ENCODE measurements at places on chromosomes 6 and 20.

GRCh38 chr6:125789576-125790357 lies 993 bp upstream of the NCOA7 start:
- no peak for DNase-seq

GRCh38 chr6:137363805-137364138 lies 130.4 kb downstream of the OLIG3 start:
- no peak for DNase-seq

DNA sequence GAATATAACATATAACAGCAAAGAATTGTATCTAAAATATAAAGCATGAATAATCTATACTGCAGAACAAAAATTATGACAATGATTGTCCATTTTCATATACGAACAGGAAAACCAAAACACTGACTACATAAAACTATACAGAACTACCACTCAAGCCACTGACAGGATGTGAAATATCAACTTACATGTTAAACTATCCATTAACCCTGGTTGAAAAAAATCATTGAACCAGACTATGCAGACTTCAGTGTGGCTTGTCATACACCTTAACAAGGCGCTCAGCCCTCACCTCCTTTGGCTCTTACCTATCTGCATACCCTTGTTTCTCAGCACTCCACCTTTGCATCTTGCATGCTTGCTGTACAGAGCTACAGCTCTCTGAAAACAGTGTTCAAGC lies 34.9 kb downstream of the ASCC3 start:
- no peak for DNase-seq

GRCh38 chr6:78864957-78865356 lies 2.4 kb upstream of the IRAK1BP1 start:
- no peak for DNase-seq

GRCh38 chr6:152259234-152259633 lies 377.9 kb downstream of the SYNE1 start:
- no peak for DNase-seq

DNA sequence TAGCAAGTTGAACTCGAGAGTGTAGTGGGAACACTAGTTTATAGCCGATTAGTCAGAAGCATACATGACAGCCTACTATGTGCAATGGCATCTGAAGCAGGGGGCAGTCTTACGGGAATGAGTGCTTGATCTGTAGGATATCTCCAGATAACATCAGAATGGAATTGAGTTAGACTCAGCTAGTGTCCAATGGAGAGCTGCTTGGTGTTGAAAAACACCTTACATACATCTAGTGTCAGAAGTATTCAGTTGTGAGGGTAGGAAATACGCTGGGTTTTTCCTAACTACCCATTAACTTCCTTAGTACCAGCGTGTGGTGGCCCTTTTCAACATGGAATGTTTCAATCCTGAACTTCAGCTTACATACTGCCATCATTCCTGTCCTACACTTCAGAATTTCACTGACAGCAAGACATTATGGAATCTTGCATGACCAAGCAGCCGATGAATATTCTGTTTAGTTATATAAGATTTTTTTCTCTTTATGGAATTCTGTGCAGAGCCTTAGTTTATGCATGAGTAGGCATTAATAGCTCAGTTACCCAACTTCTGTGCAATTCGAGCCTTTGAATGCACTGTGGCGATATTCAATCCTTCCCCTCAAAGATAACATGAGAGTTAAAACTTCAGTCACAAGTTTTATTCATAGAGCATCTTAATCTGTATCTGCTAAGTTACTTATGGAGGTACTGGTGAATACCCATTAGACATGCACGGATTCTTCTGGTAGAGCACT lies 218.6 kb upstream of the MOCS1 start:
- DNase-seq = no peak

DNA sequence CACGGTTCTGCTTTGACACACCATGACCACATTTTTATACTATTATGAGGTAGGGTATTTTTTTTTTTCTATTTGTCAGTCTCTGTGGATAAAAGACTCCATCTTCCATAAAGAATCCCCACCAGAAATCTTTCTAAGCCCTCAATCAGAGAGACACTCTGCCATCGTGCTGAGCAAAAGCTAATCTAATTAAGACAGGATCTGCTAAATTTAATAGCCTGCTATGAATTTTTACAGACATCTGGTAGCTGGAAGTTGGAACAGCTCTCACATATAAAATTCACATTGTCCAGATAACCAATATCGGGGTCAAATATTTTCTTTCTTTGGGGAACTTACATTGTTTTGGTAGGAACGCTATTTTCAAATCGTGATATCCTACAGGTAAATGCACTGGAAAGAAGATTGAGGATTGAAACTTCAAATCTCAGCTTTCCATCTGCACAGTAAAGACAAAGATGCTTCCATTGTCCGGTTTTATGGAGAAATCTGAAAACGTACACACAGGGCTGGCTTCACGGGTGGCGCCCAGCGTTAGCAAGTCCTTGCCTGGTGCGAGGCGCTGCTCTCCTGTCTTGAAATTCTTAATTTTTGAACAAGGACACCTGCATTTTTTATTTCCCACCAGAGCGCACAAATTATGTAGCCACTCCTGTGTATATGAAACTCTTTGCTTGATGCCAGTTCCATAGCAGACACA lies 573.8 kb upstream of the NOX3 start:
- no peak for DNase-seq

DNA sequence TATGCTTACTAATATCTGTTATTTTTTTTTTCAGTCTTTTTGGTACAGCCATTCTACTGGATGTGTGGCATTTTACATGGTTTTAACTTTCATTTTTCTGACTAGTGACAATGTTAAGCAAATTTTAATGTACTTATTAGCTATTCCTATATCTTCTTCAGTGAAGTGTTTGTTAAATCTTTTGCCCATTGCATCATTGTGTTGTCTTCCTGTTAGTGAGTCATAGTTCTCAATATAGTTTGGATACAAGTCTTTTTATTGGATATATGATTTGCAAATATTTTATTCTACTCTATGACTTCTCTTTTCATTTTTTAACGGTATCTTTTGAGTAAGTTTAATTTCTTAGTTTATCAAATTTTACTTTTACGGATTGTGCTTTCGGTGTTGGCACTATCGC lies 519.4 kb downstream of the CDKAL1 start:
- DNase-seq = no peak

DNA sequence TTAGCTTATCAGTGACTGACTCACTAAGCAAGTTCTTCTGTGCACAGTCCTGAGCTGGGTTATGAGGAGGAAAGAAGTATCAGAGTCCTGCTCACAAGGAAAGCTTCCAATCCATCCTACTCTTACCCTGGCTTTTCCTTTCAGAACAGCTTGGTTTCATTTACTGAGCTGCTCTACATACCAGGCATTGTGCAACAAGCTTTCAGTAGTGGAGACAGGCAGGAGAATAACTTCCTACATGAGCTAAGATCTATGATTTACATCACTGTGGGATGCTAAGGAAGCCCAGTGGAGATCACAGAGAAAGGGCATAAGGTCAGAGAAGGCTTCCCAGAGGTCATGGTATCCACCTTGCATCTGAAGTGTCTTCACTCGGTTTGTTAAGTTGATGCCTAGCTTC lies 144.5 kb downstream of the MAP3K7 start:
- DNase-seq = no peak

DNA sequence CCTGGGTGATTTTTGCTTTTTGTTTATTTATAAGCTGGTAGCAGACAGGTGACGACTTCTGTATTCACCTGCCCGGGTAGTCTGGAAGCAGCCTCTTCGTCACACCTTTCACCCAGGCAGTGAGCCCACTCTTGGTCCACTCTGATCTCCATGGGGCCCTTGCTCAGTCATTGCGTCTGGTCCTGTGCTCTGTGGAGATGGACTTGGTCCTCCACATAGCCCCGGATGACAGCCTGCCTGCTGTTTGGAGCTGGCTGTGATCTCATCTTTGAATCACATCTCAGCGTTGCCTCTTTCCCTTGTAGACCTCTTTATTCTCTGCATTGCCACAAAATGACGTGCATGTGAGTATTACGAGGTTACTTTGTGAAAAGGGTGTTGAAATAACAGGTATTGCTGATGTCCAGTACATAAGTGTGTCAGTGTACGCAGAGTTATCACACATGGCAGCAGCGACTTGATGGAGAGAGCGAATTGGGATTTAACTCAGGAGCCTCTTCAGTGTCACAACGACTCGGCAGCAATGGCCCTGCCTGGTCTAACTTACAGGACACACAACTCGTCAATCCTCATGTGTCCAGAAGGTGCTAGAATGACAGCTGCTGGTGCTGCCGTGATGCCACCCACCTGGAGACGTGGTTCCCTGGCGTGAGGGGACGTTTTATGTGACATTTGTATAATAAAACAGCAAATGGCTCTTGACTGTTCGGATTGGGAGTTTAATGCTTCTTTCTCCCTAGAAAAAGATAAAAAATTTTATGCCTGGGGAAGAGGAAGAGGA lies 24.2 kb upstream of the FRMD1 start:
- no peak for DNase-seq

DNA sequence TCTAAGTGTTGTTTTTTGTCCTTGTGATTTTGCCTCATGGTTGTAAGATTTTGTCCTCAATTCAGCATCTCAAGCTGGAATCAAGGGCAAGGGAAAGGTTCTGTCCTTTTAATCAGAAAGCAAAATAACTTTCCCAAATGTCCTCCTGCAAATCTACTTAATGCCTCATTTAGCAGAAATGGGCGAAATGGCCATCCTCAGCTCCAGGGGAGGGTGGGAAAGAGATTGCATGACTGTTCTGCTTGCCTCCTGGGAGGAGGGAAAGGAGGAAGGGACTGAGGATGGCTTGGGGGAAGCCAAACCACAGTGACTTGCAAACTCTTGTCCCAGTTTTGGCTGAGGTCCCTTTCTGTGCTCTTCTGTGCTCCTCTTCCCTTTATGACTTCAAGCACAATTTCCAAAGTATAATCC lies 43.4 kb downstream of the TNFAIP3 start:
- no peak for DNase-seq

GRCh38 chr20:49710971-49711666 lies 2.6 kb downstream of the B4GALT5 start:
- DNase-seq = no peak

GRCh38 chr6:148890652-148891404 lies 144.0 kb downstream of the UST start:
- no peak for DNase-seq

DNA sequence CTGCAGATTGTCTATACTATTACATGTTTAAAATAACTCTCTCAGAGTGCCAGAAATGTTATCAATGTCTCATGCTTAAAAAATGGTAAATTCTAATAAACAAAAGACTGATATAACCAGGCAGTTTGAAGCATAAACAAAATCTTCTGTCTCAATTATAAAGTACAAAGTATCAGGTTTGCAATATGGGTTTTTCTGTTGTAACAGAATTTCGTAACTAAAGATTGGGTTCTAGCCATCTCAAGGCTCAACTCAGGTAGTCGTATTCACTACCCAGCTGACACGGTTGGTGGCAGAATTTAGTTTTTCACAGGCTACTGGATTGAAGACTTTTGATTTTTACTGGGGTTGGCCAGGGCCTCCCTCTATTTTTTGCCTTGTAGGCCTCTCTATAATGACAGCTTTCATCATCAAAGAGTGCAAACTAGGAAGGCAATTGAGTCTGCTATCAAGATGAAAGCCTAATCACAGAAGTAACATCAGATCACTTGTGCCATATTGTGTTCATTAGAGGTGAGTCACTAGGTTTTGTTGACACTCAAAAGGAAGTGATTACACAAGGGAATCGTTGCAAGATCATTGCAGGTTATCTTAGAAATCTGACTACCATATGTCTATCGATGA lies 3.6 kb downstream of the CYP39A1 start:
- DNase-seq = no peak

- DNase-seq = no peak
Measured at GRCh38 chr6:147401779-147402178, 106.7 kb upstream of the SAMD5 start.

- no peak for DNase-seq
Measured at GRCh38 chr20:22825546-22825945, 209.6 kb upstream of the SSTR4 start.

GRCh38 chr6:47306887-47307286 lies 2.8 kb downstream of the TNFRSF21 start:
- no peak for DNase-seq

- no peak for DNase-seq
Measured at GRCh38 chr6:7224731-7225130, 88.3 kb downstream of the SSR1 start.

GRCh38 chr20:39474879-39475278 lies 512.7 kb downstream of the DHX35 start:
- no peak for DNase-seq

- no peak for DNase-seq
Measured at GRCh38 chr6:106163966-106164877, 78.1 kb downstream of the PRDM1 start.

DNA sequence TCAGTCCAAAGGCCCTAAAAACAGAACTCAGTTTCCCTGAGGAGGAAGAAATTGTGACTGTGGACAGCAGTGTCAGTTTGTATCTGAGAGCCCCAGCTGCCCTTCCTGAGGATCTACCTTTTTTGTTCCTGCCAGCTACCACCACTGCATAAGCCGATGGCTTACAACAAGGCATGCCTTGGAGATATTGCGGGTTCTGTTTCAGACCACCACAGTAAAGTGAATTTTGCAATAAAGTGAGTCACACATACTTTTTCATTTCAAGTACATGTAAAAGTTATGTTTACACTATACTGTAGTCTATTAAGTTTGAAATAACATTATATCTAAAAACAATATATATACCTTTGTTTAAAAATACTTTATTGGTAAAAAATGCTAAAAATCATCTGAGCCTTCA lies 9.6 kb upstream of the CST3 start:
- no peak for DNase-seq

- no peak for DNase-seq
Measured at GRCh38 chr20:13865791-13866351, 81.0 kb downstream of the NDUFAF5 start.

GRCh38 chr6:3247255-3248146 lies 11.2 kb upstream of the PSMG4 start:
- no peak for DNase-seq

- DNase-seq = no peak
Measured at GRCh38 chr20:49924247-49924646, 8.9 kb upstream of the SPATA2 start.

GRCh38 chr6:139653111-139653510 lies 278.7 kb upstream of the CITED2 start:
- DNase-seq = no peak

GRCh38 chr6:63140114-63140513 lies 71.2 kb upstream of the FKBP1C start:
- no peak for DNase-seq

- no peak for DNase-seq
Measured at GRCh38 chr20:9912858-9913434, 74.1 kb upstream of the PAK5 start.

- DNase-seq = no peak
Measured at GRCh38 chr6:97095311-97095850, 170.9 kb downstream of the KLHL32 start.

DNA sequence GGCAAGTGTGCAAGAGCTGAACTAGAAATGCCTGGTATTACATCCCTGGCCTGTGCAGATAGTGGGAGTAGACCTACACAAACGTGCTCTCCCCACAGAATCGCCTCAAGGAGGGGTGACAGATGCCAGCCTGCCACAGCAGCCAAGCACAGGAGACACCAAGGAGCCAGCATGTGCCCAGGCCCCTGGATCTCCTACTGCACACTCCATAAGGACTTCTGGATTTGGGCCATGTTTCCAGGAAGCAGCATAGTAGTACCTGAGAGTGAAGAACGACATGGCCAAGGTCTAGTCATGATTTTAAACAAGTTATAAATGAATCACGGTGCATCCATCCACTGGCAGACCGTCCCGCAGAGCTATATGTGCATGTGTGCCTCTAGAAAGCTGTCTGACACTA lies 232.2 kb downstream of the SYNDIG1 start:
- no peak for DNase-seq
